ENCODE measurements at places on chromosomes 3 and 15. TPM values are rescaled to one million over a fixed set of nuclear protein-coding genes. Genes with fewer than 3 reads are reported as not detected.

Gene CACNA1D
- 0.47 TPM for total RNA-seq

Gene MELTF
- total RNA-seq, result 1.7 TPM

Gene SEMA6D
- total RNA-seq, result 14.9 TPM

Gene ZNF385D
- total RNA-seq, result 0.08 TPM

Gene STAB1
- total RNA-seq, result 0.15 TPM

Gene CYP1A1
- total RNA-seq, result 0.45 TPM

Gene MYRIP
- under 0.01 TPM for total RNA-seq

Gene TARS3
- 8.5 TPM for total RNA-seq

Gene CCR3
- total RNA-seq, result 0.94 TPM

Gene XCR1
- total RNA-seq, result 0.23 TPM

Gene STXBP5L
- total RNA-seq, result not detected

Gene CPN2
- not detected for total RNA-seq

Gene ROBO1
- total RNA-seq, result 71.7 TPM

Gene PCCB
- total RNA-seq, result 39.5 TPM

Gene ANKUB1
- not detected for total RNA-seq

Gene RASL12
- 4.1 TPM for total RNA-seq

Gene PLSCR1
- total RNA-seq, result 53.1 TPM

Gene CLCN2
- 3.5 TPM for total RNA-seq

Gene SLC6A11
- not detected for total RNA-seq

Gene RPL22L1
- 88.0 TPM for total RNA-seq

Gene RASGRP1
- total RNA-seq, result under 0.01 TPM

Gene FANCI
- 2.2 TPM for total RNA-seq

Gene TMC3
- total RNA-seq, result not detected

Gene SERINC4
- total RNA-seq, result not detected

Gene WDR6
- 112 TPM for total RNA-seq

Gene TGM4
- 0.15 TPM for total RNA-seq

Gene PLA2G4B
- total RNA-seq, result 1.6 TPM

Gene NPAP1
- total RNA-seq, result not detected

Gene IL16
- total RNA-seq, result under 0.01 TPM

Gene CCDC54
- not detected for total RNA-seq

Gene ZBED2
- 0.08 TPM for total RNA-seq

Gene INSYN1
- 0.45 TPM for total RNA-seq

Gene RTP4
- 1.6 TPM for total RNA-seq

Gene SH2D7
- total RNA-seq, result not detected

Gene COL6A5
- total RNA-seq, result 0.12 TPM

Gene ZNF80
- not detected for total RNA-seq

Gene HEMK1
- total RNA-seq, result 19.6 TPM

Gene ROPN1
- total RNA-seq, result not detected

Gene COLQ
- 0.35 TPM for total RNA-seq

Gene BCHE
- total RNA-seq, result 0.08 TPM

Gene CLRN1
- not detected for total RNA-seq

Gene TEX264
- total RNA-seq, result 64.5 TPM

Gene DNAH12
- under 0.01 TPM for total RNA-seq

Gene CCR4
- total RNA-seq, result under 0.01 TPM

Gene SLC9A9
- total RNA-seq, result 26.1 TPM

Gene PRSS50
- total RNA-seq, result not detected

Gene MESP2
- 1.6 TPM for total RNA-seq

Gene BTBD1
- total RNA-seq, result 72.3 TPM

Gene FOXL2NB
- total RNA-seq, result under 0.01 TPM

Gene ANAPC13
- total RNA-seq, result 92.0 TPM

Gene ZNF662
- 0.60 TPM for total RNA-seq

Gene NOX5
- total RNA-seq, result 0.12 TPM

Gene ADPRH
- total RNA-seq, result 0.70 TPM

Gene ILDR1
- not detected for total RNA-seq

Gene SENP8
- 1.5 TPM for total RNA-seq

Gene HCLS1
- 0.60 TPM for total RNA-seq

Gene ITIH1
- total RNA-seq, result not detected
